ENCODE measurements at places on chromosomes 13 and 19.

GRCh38 chr13:46146898-46147297 lies 35.1 kb downstream of the LCP1 start:
- no peak for DNase-seq

- no peak for DNase-seq
These were observed 247.3 kb upstream of the SOX21 start for GRCh38 chr13:94959626-94960025.

- DNase-seq, result no peak
These were observed 360.0 kb upstream of the SLITRK5 start for GRCh38 chr13:87311165-87311564.

DNA sequence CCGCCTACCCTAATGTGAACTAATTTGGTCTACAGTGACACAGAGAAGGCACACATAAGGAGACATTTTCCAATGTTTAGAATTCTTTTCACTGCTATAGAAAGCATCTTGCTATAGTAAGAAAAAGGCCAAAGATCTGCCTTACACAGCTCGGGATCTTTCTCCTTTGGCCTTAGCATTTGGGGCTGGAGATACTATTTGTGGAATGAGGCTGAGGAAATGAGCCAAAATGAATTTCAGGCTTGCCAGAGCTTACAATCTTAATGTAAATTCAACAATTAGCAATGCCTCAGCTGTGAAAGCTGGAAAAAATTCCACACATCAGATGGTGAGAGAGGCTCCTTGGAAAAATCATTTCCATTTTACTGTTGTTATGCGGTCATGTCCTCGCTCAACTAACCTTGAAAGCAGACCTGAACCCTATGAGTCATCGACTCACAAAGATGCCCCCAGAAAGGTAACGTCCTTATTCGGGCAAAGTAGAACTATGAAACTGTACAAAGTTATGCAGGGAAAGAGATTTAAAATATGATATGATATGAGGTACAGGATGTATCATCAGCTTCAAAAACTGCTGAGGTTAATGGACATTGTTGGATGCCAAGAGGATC lies 324.5 kb upstream of the NBEA start:
- no peak for DNase-seq

DNA sequence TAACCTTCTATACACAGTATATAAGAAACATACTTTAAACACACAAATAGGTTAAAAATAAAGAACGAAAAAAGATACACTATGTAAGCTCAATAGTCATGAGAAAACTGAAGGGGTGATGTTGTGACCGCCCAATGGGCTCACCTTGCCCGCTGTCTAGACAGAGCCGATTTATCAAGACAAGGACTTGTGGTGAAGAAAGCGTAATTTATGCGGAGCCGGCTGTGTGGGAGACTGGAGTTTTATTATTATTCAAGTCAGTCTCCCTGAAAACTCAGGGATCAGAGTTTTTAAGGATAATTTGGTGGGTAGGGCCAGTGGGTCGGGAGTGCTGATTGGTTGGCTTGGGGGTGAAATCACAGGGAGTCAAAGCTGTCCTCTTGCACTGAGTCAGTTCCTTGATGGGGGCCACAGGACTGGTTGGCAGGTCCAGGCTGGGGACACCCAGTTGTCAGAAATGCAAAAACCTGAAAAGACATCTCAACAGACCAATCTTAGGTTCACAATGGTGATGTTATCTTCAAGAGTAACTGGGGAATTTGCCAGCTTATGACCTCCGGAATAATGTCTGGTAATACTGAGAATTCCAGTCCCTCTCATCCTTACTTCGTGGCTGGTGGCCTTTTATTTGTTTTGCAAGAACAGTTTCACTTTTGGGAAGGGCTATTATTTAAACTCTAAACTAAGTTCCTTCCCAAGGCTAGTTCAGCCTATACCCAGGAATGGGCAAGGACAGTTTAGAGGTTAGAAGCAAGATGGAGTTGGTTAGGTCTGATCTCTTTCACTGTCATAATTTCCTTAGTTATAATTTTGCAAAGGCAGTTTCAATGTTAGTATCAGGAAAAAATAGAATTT lies 96.6 kb downstream of the UBL3 start:
- DNase-seq, result no peak

DNA sequence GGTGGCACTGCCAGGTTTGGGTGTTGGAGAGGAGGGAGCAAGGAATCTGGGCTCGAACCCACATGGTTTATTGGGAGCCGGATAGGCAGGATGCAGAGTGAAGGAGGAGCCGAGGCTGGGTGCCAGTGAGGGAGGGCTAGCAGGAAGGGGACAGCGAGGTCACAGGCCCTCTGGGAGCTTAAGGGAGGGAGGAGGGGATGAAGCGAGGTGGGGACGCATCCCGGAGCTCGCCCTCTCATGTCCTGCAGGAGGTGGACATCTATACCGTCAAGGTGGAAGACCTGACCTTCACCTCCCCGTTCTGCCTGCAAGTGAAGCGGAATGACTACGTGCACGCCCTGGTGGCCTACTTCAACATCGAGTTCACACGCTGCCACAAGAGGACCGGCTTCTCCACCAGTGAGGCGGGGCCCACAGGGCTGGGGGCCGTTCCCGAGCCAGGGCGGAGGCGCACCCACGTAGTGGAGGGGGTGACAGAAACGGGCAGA lies 3.5 kb upstream of the ADM5 start:
- DNase-seq, result no peak

- no peak for DNase-seq
These were observed 820.5 kb downstream of the DACH1 start for GRCh38 chr13:71046360-71047079.

GRCh38 chr13:113074876-113075275 lies 30.7 kb upstream of the F7 start:
- DNase-seq, result no peak

- peak; percentile 41 for DNase-seq
These were observed 1.3 kb upstream of the CNOT3 start for GRCh38 chr19:54136086-54136863.

DNA sequence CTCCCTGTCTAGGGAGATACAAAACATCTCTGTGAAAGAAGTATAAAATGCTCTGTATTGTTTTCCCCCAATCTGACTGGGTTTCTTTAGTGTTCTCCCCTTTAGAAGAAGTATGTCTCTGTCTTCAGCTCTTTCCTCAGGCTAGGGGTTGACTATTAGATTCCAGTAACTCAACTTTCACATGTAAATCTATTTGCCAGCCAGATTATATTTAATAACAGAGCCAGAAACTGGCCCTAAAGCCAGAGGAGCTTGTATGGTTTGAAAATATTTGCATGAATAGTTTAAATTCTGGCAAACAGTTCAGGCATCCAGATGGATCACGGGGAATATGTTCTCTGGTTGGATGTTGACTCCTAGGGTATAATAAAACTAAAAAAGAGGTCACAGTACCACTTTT lies 22.3 kb upstream of the CYSLTR2 start:
- DNase-seq, result no peak

GRCh38 chr19:58558066-58558622 lies at the start of gene UBE2M:
Gene UBE2M (minus strand): TSS chr19:58558611. CDS start chr19:58558381, 230 bp downstream.
- DNase-seq, result no peak

GRCh38 chr19:54795758-54796157 lies 7.7 kb upstream of the KIR2DL4 start:
- DNase-seq, result no peak

DNA sequence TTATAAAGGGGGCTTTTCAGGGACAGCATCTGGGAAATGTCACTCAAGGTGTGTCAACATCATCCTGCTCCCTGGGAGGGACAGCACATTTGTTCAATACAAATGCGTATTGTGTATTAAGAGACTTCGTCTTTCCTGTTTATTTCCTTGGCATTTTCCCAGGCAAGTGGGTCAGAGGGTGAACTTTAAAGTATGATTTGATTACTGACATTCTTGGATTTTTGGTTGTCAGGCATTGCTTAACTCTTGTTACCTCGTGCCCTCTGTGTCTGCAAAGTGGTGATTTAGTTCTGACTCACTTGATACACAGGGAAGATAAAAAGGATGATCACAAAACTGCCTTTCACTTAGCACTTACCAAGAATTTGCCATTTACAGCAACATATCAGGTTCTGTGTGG lies 292.7 kb downstream of the SUCLA2 start:
- DNase-seq, result no peak

DNA sequence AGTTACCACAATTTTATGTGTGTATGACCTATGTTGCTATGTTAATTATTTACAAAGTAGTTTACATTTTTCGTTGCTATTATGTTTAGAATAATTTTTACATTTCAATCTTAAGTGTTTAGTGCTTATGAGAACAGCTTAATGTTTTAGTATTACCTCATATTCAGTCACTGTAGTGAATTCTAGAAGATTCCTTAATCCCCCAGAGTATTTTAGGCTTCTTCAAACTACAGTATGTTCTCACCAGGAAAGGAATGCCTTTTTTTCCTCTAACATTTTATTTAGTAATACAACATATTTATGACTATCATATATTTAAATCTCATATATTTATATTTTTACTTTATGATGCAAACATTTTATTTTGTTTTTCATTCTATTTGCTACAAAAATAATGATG lies 612.1 kb upstream of the KLHL1 start:
- no peak for DNase-seq

DNA sequence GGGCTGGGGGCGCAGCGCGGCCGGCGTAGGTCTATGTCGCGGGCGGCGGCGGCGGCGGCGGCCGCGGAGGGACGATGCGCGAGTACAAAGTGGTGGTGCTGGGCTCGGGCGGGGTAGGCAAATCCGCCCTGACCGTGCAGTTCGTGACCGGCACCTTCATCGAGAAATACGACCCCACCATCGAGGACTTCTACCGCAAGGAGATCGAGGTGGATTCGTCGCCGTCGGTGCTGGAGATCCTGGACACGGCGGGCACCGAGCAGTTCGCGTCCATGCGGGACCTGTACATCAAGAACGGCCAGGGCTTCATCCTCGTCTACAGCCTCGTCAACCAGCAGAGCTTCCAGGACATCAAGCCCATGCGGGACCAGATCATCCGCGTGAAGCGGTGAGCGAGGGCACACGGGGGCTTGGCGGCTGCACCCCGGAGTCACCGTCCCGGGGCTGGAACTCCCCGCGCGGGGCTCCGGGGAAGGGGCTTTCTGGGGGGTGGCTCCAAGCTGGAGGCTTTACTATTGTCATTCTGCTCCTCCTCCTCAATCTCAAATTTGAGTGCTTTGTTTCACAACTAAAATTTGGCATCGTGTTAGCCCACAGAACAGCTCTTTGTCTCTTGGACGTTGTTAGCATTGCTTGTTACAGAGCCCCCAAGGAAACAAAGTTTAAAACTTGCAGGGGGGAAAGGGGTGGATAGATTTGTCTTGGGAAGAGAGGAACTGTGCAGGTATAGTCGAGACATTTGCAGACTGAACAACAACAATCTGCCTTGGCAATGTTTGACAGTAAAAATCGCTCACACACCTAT lies 630 bp downstream of the RAP2A start:
- DNase-seq, result no peak

- no peak for DNase-seq
These were observed 714 bp downstream of the CCDC106 start for GRCh38 chr19:55648585-55649267.

GRCh38 chr13:35814605-35815011 lies 316.6 kb downstream of the DCLK1 start:
- no peak for DNase-seq

DNA sequence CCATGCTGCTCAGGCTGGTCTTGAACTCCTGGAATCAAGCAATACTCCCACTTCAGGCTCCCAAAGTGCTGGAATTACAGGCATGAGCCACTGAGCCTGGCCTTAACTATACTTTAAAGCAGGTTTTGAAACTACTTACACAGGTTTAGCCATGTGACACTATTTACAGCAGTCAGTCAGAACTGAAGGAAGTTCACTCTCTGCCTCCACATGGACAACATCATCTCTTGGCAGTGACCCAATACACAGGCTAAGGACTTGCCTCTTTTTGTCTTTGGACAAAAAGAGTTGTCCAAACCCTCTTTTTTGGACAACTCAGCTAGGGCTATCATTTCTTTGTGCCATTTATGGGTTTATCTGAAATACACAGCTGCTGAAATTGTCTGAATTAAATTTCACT lies 89.0 kb upstream of the CLDN10 start:
- no peak for DNase-seq

- no peak for DNase-seq
These were observed 957 bp downstream of the NUMBL start for GRCh38 chr19:40689339-40690049.

- DNase-seq, result no peak
These were observed 380.8 kb downstream of the LMO7 start for GRCh38 chr13:76016799-76017400.

GRCh38 chr13:72458701-72459100 lies 268.7 kb downstream of the MZT1 start:
- DNase-seq, result no peak

- DNase-seq, result no peak
These were observed 802.2 kb upstream of the MIR17HG start for GRCh38 chr13:90545070-90545840.

DNA sequence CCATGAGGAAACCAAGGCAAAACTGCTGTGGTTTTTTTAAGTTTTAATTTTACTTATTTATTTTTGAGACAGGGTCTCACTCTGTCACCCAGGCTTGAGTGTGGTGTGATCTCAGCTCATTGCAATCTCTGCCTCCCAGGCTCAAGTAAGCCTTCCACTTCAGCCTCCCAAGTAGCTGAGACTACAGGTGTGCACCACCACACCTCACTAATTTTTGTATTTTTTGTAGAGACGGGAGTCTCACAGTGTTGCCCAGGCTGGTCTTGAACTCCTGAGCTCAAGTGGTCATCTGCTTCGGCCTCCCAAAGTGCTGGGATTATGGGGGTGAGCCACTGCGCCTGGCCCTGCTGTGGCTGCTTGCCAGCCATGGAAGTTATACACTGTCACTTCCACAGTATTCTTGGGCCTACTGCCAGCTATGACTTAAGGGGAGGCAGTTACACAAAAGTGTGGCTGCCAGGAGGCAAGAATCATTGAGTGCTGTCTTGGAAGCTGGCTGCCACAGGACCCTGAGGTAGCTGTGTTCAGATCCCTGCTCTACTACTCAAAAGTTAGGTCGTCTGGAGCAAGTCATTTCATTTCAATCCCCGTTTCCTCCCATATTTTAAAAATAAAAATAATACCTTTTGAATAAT lies 12.7 kb downstream of the FARP1 start:
- DNase-seq, result no peak

- DNase-seq, result peak; percentile 2
These were observed 49.3 kb upstream of the GPR183 start for GRCh38 chr13:99356262-99357091.

DNA sequence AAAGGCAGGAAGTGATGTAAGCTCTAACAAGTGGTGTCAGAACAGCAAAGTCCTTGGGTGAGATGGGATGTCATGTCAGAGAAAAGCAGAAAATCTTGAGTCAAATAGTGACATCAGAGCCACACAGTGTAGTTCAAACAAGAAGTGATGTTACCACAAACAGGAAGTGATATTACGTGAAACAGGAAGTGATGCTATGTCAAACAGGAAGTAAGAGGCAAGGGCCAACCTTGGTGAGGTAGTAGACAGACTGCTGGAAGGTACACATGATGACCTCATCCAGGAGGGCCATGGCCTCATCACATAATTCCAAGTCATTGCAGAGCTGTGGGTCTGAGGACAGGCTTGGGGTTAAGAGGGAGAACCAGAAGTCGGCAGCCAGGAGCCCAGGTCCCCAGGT lies 7.0 kb upstream of the MAMSTR start:
- no peak for DNase-seq
